ENCODE measurements at places on chromosomes 12 and 14.
A peak's percentile ranks its signal among the peaks of the same experiment; 100 is the strongest.

DNA sequence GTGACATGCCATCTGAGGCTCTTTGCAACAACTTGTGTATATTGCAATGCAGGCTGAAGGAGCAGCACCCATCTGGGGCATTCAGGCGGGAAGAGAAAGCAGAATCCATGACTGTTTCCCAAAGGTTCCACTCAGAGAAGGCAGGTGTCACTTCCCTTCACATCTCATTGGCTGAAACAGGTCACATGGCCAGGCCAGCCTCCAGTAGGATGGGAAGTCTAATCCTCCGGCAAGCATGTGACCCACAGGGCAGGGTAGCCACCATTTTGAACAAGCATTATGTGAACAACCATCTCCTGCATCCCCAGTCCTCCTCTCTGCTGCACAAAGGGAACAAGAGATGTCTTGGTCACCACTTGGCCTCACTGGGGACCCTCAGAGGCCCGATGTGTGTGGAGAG is 70.6 kb downstream of the RIN3 start:
- no peak for DNase-seq

DNA sequence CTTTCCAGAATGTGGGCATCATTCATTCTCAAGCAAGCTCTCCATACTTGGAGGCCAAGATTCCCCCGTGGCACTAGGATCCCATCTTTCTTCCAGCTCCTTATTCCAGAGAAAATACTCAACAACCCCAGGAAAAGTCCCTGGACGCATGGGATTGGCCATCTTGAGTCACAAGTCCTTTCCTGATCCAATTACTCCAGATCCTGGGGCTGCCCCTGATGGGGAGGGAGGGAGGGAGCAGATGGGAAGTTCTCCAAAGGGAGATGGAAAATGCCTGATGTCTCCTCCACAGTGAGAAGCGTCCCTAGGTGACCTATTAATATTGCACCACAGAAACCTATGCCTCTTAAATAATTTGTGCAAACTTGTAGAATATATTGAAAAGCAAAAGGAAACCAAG is 12.4 kb upstream of the KCNK13 start:
- no peak for DNase-seq

DNA sequence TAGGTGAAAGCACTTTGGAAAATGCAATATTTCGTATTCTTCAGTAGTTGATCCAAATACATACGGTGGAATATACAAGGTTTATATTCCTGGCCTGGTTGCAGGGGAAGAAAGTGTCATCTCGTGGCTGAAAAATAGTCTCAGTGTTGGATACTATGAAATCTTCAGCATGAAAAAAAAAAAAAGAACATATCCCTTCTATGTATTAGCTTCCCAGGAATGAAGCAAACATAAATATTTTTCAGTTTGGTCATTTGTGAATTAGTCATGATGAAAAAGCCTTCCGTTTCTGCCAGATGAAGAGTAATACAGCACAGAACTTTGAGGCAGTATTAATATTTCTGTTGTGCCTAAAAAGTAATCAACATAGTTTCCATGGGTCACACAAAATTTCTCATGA is 36.7 kb downstream of the FLRT2 start:
- DNase-seq: peak; percentile 44

- no peak for DNase-seq
Measured at GRCh38 chr12:123149088-123149487, 1.8 kb downstream of the PITPNM2 start.

GRCh38 chr12:52351196-52352059 is 15.9 kb downstream of the KRT85 start:
- DNase-seq: no peak

GRCh38 chr14:28340816-28341215 is 425.8 kb upstream of the FOXG1 start:
- DNase-seq: no peak

DNA sequence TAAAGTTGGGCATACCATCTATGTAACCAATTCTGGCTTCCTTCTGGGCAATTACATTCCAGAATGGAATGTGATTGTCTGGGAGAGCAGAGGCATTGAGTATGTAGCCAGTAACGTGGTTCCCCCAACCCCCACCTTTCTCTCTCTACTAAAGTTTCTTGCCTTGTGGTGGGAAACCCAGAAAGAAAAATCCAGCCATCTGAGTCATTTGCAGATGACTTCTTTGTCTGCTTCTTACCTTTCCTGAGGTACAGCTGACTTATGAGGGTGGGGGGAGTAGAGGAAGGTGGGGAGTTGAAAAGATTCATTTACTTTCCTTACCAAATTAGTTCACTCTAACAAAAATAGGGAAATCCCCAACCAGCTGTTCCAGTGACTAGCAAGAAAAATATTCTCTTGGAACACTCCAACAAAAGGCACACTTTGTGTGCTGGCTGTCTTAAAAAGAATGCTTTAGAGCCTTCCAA is 112.1 kb upstream of the FRMD6 start:
- DNase-seq: peak; percentile 76

- no peak for DNase-seq
Measured at GRCh38 chr14:31881531-31882310, 195.4 kb upstream of the ARHGAP5 start.

DNA sequence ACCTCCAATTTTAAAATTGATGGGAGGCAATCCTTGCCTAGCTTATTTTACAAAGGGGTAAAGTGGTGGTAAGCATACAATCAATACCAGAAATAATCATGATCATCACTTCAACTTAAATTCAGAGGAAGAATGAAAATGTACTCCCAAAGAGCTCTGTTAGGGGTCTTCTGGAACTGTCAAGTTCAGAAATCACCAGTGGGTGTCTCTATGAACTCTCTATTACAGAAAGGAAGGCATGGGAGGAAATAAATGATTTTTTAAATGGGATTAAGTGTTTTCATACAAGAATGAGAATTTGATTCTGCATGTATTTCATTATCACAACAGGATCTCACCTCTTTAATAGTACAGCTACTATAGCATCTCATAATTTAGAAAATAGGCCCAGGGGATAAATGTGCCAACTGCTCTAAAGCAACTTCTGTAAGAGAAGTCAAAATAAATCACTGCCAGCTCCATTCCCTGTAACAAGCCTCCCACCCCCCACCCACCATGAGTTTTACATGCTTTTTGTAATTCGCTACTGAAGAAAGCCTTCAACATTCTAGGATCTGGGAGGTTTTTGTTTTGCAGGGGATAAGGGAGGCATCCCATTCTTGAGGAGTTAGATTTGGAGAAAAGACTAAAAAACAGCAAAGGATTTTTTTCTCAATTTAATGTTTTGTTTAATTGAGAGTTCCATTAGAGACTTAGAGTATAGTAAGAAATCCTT is 9.7 kb downstream of the DCP1B start:
- no peak for DNase-seq

DNA sequence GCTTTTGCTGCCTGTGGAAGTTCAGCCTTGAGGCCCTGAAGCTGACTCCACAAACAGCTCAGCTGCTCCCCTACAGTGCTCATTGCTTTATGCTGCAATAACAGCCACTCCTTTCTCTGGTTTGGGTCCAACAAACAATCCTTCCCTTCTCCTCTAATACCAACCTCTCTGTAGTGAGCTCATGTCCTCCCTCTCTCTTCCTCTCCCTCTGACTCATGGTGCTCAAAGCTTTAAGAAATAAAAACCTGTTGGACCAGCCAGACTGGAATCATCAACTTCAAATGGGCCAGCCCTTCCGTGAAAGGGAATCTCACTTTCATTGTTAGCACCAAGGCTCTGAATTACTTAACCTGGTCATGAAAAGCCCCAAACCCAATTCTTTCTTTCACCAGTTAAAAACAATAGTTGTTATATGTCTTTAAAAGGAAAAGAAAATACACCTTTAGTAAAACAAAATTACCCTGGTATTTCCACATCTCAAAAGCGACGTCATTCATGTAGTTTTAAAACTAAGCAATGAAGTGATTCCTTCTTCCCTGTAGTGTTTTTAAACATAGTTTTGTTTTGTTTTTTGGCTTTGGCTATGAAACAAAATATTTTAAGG is 126.4 kb downstream of the DUSP6 start:
- DNase-seq: peak; percentile 44

GRCh38 chr12:89825591-89826449 is 117.2 kb upstream of the ATP2B1 start:
- peak; percentile 29 for DNase-seq

DNA sequence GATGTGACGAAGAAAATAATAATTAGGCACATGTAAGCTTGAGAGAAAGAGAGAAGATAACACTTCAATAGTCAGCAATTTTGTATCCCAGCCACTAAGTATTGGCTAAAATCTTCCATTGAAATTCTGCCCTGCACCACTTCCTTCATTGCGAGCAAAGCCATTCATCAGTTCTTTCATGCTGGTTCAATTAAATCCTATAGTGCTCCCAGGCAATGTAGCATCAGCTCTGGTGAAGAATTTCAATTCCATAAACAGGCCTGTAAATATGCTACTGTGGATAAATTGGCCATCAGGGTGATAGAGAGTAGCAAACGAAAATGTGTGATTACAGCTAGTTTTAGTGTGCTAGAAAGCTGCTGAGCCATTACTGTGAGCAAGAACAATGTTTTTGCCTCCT is 24.7 kb downstream of the RPL10L start:
- DNase-seq: no peak

- DNase-seq: no peak
Measured at GRCh38 chr14:101562659-101563351, 1.5 kb downstream of the DIO3 start.

GRCh38 chr12:124929649-124930419 is 15.4 kb upstream of the UBC start:
- DNase-seq: no peak

DNA sequence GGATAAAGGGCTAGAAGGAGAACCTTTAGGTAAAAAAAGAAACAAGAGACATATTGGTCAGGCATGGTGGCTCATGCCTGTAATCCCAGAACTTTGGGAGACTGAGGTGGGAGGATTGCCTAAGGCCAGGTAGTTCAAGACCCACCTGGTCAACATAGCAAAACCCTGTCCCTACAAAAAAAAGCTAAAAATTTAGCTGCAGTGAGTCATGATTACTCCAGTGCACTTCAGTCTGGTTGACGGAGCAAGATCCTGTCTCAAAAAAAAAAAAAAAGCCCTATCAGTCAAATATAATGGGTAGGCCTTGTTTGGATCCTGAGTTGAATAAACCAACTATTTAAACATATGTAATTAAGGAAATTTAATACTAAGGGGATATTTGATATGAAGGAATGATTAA is 54.2 kb downstream of the PPP1R36 start:
- DNase-seq: no peak

DNA sequence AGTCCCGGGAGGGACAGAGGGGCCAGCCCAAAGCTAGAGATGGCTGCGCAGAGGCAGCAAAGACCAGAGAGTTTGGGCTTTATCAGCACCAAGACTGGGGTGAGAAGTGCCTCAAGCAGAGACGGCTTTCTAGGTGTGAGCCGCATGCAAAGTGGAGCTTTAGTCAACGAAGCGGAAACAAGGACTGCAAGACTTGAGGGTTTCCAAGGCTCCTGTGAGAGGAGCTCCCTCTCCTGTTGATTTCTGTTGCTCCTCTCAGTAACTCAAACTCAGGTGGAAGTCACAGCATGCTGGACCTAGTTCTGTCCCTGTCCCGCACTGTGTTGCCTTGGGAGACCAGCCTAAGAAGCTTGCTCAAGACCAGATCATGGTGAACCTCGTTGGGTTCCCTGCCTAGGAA is 327.8 kb downstream of the MED13L start:
- no peak for DNase-seq

DNA sequence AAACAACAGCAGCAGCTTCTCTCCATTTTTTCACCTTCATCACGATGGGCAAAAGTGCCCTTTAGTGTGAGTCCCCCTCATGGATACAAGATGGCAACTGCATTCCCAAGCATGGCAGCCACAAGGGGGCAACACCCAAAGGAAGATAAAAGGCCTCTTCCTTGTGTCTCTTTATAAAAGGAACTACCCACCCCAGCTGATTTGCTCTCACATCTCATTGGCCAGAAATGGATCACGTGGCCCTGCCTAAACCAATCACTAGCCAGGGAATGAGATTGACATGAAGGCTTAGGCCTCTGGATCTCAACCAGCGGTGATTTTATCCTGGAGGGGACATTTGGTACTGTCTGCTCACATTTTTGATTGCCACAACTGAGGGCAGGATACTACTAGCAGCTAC is 21.9 kb upstream of the IFT81 start:
- DNase-seq: no peak

Data from HFF-Myc (cell line).